ENCODE measurements at places on chromosomes 1 and 21.

DNA sequence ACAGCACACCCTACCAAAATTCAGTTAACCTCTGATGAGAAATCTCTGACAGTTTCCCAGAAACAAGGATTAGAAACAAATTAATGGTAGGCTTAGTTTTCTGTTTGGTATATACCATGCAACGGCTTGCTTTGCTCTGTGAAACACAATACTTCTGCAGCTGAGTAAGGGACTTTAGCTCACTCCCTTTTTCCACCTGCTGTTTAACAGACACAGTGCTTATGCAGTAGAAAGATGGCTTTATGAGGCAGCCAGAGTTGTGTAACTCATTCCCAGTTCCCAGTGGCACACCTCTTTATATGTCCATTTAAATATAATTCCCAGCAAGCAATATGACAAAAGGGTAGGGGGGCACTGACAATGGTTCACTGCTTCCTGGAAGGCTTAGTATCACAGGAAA is 124.0 kb downstream of the PIGK start:
- DNase-seq, result no peak

DNA sequence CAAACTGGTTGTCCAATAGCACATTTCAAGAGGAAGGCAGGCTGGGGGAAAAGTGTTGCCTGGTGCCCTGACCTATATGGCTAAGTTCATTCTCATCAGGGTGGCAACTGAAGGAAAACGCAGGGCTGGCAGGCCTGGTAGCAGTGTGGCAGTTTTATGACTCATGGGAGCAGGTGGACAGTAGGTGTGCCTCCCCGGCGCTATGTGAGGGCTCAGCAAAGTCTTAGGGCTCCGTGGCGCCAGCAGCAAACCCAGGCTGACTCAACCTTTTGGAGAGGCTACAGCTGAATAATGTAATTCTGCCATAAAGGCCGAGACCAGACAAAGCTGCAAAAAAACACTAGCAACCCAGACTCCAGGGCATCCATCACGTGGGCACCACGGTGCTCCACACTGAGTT is 23.6 kb downstream of the GADD45A start:
- DNase-seq, result no peak

DNA sequence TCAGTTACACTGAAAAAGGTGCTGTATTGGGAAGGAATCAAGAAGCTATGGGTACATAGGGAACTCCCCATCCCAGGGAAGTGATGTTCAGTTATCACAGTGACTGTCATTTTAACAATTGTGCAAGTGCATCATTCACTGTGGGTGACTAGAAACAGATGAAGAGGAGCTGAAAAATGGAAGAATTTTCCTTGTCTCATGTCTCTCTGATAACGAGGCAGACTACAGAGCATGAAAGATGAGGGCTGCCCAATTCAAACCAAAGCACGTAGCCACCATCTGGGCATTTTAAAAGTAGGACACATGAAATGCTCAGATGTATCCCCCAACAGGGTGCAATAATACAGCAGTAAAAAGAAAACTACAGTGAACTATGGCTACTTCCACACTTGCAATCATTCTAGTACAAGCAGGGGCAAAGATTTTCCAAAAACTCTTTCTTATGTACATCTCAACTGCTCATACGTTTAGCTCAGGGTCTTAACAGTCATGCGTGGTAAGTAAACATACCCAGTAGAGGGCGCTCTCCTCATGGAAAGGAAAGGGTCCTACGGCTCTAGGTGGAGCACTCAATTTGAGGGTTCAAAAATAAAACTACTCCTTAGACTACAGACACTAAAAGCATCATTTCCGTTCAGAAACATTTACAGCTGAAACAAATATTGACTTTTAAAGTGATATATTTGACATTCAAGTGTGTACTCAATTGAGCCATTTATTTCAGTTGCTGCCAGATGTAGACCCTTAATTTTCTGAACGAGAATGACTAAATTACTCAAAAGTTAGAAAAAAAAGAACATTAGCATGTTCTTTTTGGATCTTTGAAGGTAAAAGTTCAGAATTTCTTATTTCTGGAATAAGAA is 143.2 kb downstream of the KCTD3 start:
- DNase-seq, result no peak

DNA sequence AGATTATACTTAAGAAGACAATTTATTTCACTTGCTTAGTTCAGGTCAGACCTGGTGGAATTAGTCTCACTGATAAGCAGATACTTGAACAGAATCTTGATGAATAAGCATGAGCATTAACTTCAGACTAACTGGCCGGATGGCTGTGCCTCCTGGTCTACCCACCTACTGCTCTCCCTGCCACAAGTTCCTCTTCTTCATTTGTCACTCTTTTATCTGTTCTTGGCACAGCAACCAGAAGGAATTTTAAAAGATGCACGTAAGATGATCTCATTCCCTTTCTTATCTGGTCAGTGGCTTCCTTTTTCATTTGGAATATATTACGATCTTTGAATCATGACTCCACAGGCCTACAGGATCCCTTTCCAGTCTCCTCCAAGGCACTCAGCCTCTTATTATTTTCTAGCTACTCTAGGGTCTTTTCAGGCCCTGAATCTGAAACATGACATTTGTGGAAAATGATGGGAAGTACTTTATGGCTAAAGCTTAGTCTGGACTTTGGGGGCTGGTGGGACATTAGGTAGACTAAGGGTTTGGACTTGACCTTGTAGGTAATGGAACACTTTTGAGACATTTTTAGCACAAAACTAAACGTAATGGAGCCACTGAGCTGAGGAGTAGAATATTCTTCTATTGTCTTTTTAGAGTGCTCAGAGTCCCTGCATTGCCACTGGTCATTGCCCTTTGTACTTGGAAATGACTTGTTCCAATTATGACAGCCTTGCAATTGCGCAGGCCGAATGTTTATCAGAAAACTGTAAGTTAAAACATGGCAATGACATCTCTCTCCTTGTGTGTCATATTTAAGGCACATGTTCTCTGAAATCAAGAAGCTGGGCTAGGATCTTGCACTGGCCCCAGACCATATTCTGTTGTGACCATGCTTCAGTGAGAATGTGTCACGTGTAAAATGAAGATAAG is 16.0 kb downstream of the ST6GALNAC3 start:
- no peak for DNase-seq

DNA sequence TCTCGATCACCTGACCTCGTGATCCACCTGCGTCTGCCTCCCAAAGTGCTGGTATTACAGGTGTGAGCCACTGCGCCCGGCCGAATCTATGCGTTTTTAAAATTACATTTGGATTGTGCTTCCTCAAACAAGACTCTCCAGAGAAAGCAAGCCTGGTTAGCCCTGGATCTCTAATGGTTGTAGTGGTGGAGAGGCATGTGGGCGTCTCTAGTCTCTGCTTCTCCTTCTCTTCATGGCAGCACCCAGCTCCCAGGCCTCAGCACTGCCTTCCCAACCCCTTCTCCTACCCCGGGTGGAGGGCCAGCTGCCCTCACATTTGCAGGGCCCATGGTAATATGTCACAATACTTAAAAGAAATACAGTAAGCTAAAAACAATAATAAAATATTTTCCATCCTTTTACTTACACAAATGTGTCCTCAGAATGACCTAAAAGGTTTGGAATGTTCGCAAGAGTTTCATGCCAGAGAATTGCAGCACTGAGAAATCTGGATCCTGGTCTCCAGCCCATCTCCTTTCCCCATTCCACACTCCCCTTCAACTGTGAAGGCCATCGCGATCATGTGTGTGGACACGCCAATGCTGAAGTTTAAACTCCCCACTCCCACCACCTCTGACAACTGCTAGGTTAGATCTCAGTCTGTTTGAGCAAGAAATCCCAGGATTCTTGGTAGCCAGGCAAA is 7.0 kb downstream of the OR14I1 start:
- DNase-seq, result no peak

GRCh38 chr1:65310078-65310587 is 790 bp downstream of the DNAJC6 start:
- DNase-seq, result no peak
